Stimulated activated CD4-positive, alpha-beta T cell treated with anti-CD3 and anti-CD28 coated beads, Interleukin-4, amount 100 ng/mL, for 1 hour (primary cell): ENCODE measurements at places on chromosomes 5 and 9.
A peak's percentile ranks its signal among the peaks of the same experiment; 100 is the strongest.

DNA sequence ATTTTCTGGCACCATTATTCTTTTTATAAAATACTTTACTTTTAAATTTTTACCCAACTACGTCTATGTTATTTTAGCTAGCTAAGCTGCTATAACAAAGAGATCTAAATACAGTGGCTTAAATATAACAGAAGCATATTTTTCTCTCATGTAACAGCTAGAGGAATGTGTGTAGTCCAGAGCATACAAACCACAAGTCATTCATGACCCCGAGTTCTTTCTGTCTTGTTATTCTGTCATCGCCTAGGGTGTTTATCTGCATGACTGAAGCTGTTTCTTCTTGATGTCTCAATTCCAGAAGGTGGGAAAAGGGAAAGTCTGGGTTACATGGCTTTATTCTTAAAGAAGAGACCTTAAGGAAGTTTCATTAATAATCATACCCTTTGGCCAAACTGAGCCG is 136.9 kb upstream of the RFX3 start:
- DNase-seq: no peak

DNA sequence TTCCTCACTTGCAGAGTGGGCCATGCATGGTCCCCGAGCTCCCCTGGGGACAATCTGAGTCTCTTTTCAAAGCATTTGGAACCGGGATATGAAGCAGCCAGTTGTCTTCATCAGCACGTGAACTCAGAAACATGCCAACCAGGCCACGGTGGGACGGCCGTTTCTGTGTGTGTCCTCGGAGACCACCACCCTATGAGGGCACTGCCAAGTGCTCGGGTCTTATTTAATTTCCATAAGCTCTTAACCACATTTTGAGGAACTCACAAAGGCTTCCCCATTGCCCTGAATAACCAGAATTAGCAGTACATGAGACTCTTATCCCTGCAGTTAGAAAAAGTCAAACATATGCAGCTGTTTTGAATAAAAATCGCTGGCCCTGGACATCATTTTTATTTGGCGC is 60.1 kb downstream of the OTULIN start:
- no peak for DNase-seq

DNA sequence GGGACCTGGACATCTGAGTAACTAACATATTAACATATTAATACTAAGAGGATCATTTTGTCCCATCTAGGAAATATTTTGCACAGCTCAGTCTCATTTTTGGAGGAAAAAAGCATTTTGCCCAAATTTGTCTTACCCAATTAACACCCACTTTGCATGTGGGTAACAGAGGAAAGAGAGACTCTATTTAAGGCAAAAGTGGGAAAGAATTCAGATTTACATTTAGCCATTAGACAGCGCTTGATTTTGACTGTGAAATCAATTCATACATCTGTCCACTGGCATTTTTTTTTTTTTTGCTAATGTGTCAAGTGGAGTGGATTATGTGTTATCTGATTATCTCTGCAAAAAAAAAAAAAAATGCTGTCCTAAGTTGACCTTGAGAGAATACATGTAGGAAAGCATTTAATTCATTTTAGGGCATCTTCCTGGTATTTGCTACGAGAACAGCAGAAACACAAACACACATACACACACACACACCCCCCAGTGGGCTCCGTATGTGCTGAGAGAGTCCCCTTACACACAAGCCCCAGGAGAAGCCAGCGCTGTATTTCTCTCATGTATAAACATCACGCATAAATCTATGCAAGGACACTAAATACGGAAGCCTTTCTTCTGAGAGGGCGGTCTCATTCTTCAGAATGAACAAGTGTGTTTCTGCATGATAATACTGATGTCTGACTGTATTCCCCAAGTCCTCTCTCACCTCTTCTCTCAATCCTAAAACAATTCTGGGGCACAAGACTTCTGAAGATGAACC is 202.0 kb upstream of the KLF9 start:
- no peak for DNase-seq

DNA sequence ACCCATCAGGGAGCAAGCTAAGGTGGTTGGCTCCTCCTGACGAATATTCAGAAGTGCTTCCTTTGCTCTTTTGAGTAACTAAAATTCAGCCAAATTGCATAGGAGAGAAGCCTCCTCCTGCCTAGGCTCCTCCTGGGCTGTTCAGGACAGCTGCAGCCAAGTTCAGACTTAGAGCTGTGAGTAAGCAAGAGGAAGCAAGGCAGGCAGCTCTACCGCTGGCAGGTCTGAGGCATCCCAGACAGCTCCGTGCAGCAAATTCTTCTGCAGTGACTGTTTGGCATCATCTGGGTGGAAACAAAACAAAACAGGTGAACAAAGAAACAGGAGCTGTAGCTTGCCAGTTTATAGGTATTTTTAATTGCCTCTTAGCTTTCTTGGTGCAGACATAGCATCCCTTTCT is 421.0 kb downstream of the GADD45G start:
- no peak for DNase-seq

- no peak for DNase-seq
Measured at GRCh38 chr9:120110520-120110919, 469.4 kb downstream of the CDK5RAP2 start.

- DNase-seq: no peak
Measured at GRCh38 chr5:148974642-148975327, 88.1 kb downstream of the SH3TC2 start.

- DNase-seq: no peak
Measured at GRCh38 chr5:119021149-119021732, 32.9 kb upstream of the DTWD2 start.

DNA sequence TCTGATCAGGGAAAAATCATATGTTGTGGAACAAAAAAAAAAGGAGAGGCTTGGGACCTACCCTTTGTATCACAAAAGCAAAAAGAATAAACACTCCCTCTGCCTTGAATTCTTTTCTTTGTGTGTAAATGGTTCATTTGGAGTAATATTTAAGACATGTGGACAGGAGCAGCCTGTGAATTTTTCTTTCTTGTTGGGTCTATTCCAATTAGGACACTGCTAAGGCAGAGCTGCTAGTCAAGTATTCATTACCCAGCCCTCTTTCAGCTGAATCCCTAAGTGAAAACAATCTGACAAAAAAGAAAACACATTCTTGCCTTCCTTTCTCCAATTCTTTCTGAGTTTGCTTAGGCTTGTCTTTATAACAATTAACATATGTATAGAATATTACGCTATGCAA is 330.0 kb downstream of the EBF1 start:
- no peak for DNase-seq

DNA sequence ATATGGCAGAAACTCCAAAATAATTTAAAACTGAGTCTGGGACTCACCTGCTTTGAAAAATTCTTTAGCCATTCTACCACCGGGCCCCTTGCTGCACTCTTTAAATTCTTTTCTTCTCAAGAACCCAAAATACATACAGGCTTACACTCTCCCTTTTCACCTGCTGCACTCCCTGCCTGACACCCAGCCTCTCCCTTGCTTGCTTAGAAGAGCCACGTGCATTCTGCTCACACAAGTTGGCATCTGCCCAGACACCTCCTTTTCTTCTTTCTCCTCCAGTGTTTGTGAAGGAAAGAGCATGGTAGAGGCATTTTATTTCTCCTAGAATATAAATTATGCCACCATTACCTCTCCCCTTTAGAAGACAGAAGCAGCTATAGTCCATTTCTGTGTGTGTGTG is 39.0 kb upstream of the AOPEP start:
- no peak for DNase-seq

GRCh38 chr9:127788337-127789011 is 2.6 kb downstream of the CDK9 start:
- peak; percentile 64 for DNase-seq

- no peak for DNase-seq
Measured at GRCh38 chr5:5335107-5335506, 87.4 kb upstream of the ICE1 start.

GRCh38 chr9:16275795-16276624 is 594.5 kb downstream of the BNC2 start:
- DNase-seq: no peak

- no peak for DNase-seq
Measured at GRCh38 chr9:127121628-127122175, 733 bp downstream of the ANGPTL2 start.

DNA sequence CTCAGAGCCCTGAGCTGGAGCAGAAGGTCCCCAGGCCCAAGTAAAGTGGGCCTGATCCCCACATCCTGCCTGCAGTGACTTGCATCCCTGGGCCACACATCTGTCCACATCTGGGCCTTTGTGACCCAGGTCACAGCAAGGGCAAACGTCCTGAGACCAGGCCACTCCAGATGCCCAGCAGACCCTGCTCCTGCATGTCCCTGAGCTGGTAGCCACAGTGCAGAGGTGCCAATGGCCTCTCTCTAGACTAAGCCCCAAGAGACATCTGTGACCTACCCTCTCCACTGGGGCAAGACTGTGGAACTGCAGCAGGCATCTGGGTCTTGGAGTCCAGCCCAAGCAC is 2.5 kb downstream of the FLT4 start:
- DNase-seq: no peak

DNA sequence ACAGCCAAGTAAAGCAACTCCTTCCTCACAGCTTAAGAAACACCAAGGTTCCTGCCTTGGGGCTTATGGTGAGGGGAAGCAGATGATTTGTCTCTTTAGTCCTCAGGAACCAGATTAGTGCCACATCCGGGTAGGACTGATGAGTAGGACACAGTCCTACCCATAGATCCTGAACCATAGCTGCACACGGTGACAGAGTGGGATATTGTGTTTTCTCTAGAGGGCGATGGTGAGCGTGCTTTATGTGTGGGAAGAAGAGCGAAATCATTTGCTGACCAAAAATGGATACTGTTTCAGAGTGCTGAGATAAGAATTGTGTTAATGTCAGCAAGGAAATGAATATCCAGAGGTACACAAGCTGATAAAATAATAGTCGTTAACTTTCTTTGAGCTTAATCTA is 209.0 kb upstream of the FBXL7 start:
- DNase-seq: no peak

GRCh38 chr5:26649000-26649399 is 389.4 kb downstream of the CDH9 start:
- no peak for DNase-seq

DNA sequence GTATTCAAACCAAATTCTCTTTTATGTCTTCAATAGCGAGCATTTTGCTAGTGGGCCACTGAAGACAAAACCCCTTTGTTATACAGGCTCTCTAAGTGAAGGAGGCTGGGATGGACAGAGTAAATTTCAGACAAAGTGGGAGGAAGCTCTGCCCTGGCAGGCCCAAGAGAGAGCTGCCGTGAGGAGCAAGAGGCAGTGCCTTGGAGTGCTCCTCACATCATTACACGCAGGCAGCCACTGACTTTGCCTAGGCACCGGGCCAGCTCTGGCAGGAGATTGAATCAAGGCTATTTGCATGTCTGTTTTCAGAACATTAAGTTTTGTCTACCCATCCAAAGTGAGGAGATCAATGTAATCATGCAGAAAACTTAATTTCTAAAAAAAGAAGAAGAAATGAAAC is 167.7 kb downstream of the CCDC192 start:
- DNase-seq: no peak

DNA sequence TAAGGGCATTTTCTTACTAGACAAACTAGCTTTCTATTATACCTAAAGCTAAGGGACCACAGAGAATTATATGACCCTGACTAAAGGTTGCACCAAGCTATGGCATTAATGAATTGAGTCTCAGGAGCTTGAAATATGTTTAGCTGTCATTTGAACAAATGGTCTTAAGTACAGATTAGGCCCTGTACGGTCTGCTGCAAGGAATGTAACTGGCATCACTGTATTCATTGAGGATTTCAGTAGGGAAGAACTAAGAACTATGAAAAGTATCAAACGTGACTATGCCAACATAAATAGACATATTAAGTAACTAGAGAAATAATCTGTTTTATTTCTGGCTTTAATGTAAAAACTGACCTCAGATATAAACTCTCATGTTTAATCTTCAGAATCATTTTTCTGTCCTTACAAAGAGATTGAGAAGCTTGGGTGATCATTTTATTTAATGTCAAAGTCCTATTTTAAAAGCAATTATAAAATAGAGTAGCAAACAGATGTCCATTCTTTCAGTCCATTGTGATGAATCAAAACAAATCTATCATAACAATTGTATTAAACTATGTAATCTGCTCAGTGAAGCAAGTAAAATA is 845.9 kb downstream of the MAT2B start:
- DNase-seq: no peak

DNA sequence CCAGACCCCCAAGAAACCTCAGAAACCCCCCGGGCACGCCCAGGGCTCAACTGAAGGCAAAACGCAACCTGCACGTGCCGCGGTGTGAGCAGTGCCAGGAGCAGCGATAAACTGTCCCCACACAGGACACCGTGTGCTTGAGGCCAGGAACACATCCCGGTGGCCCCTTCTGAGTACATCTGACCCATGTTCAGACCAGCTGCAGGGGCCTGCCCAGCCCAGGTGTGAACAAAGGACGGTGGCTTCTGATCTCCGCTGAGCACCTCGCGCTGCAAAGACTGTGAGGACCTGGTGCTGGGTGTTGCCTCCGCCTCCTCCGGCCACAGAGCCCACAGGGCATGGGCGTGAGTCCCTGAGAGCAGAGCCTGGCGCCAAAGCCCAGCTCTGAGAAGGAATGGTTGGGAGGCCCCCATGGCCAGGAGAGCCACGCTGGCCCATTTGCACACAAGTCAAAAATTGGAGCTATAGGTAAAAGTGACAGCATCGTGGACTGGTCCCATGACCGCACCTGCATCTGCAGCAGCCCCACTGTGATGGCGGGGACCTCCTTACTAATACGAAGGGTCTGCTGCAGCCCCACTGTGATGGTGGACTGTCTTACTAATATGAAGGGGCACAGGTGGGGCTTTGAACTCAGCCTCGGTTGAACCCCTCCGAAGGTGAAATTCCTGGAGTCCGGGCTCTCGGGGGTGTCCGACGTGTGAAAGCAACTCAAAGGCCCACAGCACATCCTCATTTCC is 31.5 kb downstream of the NDUFS6 start:
- no peak for DNase-seq

- no peak for DNase-seq
Measured at GRCh38 chr9:130041648-130042405, 1.2 kb downstream of the FNBP1 start.

DNA sequence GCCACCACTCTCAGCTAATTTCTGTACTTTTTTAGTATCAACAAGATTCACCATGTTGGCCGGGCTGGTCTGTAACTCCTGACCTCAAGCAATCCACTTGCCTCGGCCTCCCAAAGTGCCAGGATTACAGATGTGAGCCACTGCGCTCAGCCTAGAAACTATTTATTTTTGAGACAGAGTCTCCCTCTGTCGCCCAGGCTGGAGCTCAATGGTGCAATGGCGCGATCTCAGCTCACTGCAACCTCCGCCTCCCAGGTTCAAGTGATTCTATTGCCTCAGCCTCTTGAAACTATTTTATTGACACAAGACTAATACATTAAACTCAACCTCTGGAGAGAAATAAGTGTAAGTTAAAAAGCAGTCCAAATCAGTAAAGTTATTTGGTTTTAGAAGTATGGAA is 34.0 kb downstream of the IL6ST start:
- DNase-seq: no peak

DNA sequence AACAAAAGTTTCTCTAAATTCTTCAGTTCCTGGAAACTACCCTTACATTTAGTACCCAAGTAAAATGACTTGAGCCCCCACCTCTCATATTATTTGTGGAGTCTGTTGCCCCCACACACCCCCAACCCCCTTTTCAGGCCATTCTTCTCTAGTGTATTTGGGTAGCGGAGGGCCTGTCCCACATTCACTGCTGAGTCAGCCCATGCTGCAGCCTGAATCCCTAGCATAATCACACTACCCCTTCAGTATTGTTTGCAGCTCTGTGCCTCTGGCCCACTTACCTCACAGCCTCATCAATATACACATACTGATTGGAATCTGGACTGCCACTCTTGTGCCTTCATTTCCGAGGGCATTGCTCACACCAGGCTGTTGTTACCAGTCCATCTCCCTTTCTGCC is 26.8 kb downstream of the RGS7BP start:
- DNase-seq: no peak

- DNase-seq: peak; percentile 36
Measured at GRCh38 chr9:84953797-84954705, 284.5 kb downstream of the NTRK2 start.
